Gastroesophageal sphincter (tissue), 4 donors: ENCODE measurements at places on chromosomes 7 and 10. TPM values are rescaled to one million over a fixed set of nuclear protein-coding genes. Genes with fewer than 3 reads are reported as not detected.
A peak's percentile ranks its signal among the peaks of the same experiment; 100 is the strongest.

The GPR26 gene
- not detected for total RNA-seq

The SSC4D gene
- total RNA-seq = 1.4 TPM

The AKR1B15 gene
- total RNA-seq = not detected

The PIP gene
- 6.8 TPM for total RNA-seq

The NKX1-2 gene
- not detected for total RNA-seq

The ELFN1 gene
- 3.7 TPM for total RNA-seq

DNA sequence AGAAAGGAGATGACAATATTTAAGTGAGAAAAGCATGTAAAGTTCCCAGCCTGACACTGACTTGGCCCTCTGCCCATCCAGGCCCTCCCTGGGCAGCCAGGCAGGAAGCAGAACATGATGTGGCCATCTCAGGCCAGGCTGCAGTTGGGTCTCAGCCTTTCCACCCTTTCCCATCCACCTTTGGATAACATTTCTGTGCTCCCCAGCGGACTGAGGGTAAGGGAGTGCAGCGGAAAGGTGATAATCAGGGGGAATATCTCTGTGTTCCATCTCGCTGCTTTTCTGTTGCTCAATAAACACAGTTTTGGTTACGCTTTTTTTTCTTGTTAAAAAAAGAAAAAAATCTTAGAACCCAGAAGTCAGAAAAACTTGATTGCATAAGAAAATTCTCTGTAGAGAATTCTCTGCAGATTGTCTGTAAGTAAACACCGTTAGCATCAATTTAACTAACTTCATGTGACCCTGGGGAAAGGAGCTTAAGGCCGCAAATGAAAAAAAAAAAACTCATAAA is 37.2 kb upstream of the TARP start:
- peak; percentile 50 for ATAC-seq

DNA sequence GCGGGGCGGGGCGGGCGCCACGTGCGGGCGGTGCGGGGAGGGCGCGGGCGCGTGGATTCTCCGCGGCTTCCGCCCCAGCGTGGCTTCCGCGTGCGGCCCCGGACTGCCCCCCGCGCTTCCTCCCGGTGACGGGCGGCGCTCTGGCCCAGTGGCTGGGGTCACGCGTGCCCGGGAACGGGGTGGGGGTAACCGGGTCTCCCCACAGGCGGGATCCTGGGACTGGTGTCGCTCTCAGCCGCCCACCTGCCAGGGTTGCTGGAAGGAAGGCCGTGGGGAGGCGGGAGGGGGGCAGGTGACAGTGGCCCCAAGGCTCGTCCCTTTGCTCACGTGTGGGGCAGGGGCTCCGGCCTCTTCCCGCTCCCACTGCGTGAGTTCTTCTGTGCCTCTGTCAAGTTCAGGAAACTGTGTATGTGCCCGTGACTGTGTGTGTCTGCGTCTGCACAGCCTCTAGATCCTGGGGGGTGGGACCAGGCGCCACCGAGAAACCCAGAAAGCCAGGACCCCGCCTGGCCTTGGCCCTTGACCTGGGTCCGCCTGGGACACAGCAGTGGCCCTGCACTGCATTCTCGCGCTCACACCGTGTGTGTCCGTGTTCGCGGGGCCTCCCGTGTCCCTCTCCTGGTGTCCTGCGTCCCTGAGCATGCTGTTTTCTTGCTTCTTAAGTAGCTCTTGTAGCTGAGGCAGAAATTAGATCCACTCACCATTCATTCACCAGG is 919 bp downstream of the MAFK start:
- peak; percentile 5 for ATAC-seq

GRCh38 chr7:156735851-156736250 is 95.3 kb downstream of the RNF32 start:
- no peak for ATAC-seq

DNA sequence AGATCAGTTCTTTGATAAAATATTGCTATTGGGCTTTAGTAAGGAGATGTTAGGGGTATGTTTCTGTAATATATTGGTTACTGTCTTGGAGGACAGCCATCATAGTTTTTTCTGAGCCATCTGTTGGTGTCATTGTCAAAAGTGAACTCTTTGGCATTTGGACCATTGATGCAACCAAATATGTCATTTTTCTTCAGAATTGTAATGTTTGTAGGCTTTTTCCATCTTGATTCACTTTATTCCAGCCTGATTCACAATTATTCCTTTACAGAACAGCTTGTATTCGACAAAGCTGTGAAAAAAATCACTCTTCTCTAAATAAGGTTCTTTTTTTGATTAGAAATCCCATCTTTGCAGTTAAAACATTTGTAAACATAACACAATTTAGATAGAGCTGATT is 37.4 kb downstream of the SMNDC1 start:
- ATAC-seq = no peak

GRCh38 chr7:4699841-4700240 is 17.7 kb downstream of the FOXK1 start:
- ATAC-seq = no peak

GRCh38 chr10:58335306-58336005 is 650 bp downstream of the UBE2D1 start:
- ATAC-seq = peak; percentile 68

DNA sequence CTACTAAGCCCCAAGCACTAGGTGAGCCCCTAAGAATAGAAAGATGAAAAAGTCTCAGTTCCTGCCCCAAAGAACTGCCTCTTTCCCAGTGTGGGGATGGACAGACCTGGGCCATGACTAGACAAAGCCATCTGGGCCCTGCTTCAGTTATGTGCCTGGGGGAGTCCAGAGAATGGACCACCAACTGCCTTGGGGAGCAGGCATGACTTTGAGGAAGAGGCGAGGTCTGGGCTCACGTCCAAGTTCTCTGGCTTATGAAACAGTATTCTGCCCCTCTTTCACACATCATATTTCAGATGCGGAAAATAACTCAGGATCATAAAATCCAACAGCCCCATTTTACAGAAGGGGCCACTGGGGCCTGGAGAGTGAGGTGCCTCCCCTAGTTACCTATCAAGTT is 80.3 kb downstream of the PLXNA4 start:
- no peak for ATAC-seq

DNA sequence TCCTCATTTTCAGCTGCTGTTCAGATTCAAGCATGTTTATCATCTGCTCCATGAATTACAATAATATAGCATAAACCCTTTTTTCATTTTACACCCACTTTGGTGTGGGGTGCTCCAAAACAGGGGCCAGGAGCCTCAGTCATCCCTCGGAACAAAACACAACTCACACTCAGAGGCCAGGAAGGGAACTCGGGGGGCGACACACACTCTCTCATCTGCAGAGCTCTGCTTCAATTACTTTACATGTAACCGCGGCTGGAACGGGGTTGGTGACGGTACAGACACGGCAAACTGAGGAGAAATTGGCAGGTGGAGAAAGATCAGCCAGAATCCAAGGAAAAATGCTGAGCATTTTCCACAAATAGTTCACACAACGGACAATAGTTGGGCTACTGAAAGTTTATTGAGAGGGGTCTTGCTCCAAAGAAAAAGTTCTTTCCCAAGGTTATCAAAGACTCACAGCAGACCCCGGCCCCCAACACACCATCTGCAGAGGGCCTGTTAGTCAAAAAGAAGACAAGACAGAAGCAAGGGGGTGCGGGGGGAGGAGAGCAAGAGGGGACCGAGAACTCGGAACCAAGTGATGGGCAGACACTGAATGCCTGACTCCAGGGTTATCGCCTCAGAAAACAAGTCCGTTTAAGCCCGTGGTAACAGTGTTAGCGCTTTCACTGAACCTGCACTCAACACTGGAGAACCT is 20.5 kb downstream of the DIP2C start:
- ATAC-seq = no peak

- ATAC-seq = no peak
These were observed 160.0 kb downstream of the TAX1BP1 start for GRCh38 chr7:27900006-27900405.

- no peak for ATAC-seq
These were observed 47.7 kb downstream of the SHOC2 start for GRCh38 chr10:110967009-110967630.

GRCh38 chr10:53699684-53700083 is 927.1 kb upstream of the MBL2 start:
- ATAC-seq = no peak

DNA sequence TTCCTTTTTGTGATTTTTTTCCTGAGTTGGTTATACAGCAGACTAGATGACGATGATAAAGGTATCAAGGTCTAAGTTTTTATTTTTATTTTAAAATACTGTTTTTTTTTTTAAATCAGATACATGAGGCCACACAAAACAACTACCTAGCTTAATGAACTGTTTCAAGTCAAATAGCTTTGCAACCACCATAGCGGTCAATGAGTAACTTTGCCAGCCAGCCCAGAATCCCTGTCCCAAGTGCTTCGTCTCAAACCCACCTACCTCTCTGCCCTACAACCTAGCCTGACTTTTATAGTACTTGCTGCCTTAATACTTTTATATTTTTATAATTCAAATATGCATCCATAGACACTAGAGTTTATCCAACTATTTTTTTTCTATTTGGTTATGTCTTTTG is 676.5 kb downstream of the NRG3 start:
- ATAC-seq = no peak
